ENCODE measurements at places on chromosomes 13 and 19. TPM values are rescaled to one million over a fixed set of nuclear protein-coding genes. Genes with fewer than 3 reads are reported as not detected.

DNA sequence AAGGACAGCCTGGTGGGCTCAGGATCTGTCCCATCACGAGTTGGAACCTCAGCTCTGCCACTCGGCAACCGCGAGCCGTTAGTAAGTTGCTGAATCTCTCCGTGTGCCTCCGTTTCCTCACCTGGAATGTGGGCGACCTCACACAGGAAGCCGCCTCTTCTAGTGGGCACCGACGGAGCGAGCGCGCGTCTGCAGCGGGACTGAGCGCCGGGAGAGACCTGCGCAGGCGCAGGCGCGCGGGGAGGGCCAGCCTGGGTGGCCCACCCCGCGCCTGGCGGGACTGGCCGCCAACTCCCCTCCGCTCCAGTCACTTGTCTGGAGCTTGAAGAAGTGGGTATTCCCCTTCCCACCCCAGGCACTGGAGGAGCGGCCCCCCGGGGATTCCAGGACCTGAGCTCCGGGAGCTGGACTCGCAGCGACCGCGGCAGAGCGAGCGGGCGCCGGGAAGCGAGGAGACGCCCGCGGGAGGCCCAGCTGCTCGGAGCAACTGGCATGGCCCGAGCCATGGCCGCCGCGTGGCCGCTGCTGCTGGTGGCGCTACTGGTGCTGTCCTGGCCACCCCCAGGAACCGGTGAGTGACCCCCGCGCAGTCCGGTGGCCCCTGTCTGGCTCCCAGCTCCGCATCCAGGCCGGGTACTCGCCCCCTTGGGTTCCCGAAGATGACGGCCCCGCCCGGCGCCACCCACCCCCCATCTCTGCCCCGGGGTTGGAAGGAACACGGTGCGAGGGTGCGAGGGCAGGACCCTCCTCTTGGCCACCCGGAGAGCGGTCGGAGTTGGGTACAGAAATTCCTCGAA, at the start of gene PVR:
TSS of gene PVR (plus strand) at position 306 of the 797 bp plus-strand sequence. CDS start at position 493, 187 bp downstream.
- ATAC-seq, result peak; percentile 89

DNA sequence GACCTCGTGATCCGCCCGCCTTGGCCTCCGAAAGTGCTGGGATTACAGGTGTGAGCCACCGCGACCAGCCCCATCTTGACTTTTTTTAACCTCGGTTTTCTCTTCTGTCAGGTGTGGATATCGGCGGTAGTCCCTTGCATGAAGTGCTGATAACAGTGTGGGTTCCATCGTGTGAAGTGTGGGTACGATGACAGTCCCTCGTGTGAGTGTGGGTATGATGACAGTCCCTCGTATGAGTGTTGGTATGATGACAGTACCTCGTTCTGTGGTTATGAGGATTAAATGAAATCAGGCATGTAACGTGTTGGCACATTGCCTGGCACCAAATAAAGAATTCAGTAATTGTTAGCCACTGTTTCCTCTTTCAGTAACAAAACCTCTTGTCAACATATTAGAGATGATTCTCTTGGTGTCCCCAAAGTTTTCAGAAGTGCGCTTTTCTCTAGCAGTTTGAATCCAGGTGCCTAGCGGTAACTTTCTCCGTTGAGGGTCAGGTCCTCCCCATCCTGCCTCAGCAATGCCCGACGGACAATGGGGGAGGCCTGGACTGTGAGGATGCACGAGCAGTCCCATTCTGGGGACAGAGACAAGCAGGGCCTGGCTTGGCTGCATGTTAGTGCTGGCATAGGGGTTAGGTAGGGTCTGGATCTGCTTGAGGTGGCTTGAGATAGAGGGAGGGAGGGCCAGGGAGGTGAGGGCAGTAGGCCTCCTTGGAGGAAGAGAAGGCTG, 15.3 kb downstream of the GATAD2A start:
- ATAC-seq, result no peak

GRCh38 chr19:33805313-33805712, 8.6 kb downstream of the KCTD15 start:
- no peak for ATAC-seq

DNA sequence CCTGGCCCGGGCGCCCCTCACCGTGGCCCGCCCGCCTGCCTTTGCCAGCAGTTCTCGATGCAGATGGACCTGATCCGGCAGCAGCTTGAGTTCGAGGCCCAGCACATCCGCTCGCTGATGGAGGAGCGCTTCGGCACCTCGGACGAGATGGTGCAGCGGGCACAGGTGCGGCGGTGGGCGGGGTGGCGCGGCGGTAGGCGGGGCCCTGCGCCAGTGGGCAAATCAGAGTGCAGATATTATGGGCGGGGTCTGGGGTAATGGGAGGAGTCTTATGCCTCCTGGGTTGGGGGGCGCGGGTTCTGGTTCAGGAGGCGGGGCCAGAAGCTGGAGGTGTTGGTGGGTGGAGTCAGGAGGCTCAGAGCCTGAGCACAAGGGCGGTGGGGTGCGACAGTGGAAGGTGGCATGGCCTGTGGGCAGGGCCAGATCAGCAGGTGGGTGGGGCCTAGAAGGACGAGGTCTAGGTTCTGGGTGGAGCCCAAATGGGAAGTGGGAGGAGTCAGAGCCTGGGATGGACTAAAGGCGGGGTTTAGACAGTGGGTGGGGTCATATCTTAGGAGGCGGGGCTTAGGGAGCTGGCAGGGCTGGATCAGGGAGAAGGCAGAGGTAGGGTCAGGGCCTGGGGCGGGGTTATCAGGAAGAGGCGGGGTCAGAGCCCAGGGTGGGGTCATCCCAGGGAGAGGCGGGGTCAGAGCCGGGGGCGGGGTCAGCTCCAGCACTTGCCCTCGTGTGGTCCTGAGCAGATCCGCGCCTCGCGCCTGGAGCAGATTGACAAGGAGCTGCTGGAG, 5.6 kb downstream of the APC2 start:
- ATAC-seq, result peak; percentile 39

DNA sequence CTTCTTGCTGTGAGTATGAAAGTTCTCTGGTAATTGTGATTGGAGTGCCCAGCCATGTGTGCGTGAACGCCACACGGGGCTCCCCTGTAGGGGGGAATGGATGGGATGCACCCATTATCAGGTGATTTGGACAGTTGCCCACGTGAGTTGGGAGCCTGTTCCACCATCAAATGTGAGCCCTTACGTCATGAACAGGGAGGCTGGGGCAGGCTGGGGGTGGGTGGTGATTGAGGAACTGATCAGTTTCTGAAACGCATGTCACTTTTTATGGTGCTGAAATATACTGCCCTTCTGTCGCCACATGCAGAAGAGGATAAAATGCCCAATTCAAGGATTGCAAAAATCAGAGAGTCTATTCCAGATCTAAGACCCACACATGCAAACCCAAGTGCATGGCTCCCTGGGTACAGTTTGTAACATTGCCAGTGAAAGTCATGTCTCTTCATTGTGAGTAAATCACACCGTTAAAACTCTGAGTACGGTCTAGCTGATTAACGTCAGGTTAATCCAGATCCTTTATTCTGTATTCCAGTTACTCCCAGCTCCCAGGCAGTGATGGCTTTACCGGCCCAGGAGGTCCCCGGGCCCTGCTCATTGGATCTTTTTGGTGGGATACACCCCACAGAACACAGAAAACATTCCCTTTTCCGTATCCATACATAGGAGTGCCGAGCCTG, 90.2 kb downstream of the RAB20 start:
- peak; percentile 9 for ATAC-seq

- ATAC-seq, result no peak
Measured at GRCh38 chr19:21574607-21575006, 69.2 kb downstream of the ZNF429 start.

DNA sequence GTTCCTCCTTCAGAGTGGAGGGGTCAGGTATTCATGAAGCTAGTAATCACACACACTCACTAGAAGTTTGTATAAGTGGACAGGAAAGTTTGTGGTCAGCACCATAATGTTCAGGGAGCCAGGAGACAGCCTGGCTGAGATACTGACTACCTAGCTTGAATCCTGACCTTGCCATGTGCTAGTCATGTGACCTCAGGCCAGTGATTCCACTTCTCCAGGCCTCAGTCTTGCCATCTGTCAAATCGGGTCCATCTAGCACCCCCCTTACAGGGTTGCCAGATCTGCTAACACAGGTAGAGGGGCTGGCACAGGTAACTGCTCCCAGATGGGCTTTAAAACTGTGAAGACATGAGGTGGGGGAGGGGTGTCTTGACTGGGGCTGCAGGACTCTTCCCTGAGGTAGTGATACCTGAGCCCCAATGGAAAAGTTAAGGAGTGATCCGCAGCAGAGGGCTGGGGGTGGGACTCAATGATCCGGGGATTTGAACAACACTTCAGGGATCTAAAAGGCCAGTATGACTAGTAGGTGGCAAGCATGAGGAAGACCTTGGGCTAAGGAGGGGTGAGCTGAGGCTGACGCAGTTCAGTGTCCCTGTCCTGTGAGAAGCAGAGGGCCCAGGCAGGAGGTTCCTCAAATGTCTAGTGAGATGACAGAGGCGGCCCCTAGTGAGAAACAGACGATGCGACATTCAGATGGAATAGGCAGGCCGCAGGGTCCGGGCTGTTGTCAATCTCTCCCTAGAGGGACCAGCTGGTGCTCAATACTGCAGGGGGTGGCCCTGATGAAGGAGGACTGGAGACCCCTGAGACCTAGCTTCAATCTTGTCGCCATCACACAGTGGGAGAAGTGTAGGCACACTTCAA, 8.5 kb downstream of the ACTMAP start:
- ATAC-seq, result peak; percentile 23

ZNF681 gene
- total RNA-seq, result 4.6 TPM

DNA sequence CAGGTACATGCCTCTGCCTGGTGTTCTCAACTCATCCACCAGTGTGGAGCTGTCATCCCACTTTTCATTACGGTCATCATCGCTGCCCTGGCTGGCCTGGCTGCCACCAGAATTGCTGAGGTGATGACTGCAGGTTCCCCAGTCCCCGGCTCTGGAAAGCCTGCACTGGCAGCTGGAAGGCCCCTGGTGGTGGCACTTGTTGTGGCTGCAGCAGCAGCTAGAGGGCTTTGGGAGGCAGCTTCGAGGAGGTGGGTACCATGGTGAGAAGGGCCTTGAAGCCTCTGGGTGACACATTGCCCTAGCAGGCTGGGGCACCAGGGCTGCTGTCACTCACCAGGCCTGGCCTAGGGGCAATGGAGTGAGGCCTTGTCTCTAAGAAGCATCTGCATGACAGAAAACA, 25.3 kb upstream of the ZNF14 start:
- ATAC-seq, result no peak

SDHAF1 gene
- total RNA-seq, result 13.1 TPM

CEACAM16 gene
- not detected for total RNA-seq

Data from motor neuron (in vitro differentiated cells).